ENCODE measurements at places on chromosomes 1 and 21.

DNA sequence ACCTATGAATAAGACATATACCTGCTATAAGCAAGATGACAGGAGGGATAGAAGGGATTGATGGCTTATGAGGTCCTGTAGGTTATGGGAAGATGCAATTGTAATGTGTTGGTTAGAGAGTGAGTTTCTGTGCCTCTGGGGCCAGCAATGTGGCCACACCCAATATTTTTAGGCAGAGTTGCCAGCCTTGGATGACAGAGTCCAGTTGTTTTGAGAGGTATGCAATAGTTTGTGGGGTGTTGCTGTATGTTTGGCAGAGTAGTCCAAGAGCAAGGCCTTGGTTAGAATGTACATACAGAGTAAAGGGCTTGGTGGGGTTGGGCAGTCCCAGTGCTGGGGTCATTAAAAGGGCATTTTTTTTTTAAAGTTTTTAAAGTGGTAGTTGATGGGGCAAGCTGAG, 36.6 kb upstream of the PLA2G5 start:
- DNase-seq: no peak

DNA sequence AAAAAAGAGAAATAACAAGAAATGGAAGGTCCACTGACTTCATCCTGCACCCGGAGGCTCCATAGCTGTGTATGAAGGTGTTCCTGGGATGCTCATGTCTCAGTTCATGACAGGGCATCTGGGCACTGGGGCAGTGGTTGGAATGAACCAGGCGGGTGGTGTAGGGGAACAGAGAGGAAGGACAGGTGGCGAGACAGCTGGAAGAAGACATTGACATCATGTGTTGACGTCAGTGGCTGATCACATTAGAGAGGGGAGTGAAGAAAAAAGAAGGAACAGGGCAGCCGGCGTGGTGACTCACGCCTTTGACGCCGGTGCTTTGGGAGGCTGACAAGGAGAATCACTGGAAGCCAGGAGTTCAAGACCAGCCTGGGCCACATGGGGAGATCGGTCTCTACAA, 50.1 kb downstream of the HUNK start:
- no peak for DNase-seq

DNA sequence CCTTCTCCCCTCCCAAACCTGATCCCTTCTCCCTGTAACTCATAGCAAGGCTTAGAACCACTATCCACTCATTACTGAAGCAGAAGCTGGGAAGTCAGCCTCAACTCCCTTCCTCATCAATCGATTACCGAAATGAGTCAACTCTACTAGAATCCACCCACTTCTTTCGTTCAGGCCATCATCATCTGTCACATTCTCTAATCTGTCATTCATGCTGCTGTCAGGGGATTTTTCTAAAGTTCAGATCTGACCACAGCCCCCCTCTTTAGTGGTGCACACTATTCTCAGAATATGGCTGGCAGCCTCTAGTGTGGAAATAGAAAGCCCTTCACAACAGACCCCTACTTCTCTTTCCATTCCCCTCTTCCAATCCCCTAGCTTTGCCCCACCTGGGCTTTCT, 5.1 kb downstream of the NT5C1A start:
- DNase-seq: no peak

DNA sequence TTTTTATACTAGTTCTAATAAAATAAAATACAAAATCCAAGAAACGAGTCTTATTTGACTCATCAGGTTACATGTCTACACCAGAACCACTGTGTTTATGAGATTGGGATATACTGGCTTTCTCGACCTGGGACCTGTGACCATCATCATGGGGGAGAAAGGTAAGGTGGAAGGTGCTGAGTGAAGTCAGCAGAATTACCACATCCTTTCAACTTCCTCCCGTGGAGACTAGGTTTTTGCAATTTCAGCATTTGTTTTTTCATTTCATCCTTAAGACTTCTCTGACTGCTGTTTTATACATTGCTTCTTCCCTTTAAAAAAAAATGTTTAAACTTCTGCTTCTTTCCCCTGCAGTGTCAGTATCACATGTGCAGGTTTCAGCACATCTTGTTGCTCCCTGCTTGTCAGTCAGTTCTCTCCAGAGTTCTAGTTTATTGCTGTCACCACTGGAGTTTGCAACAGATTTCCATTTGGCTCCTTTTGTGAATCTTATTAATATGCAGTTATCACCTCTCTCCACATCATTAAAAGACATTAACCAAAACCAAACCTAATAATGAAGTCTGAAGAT, 60.4 kb upstream of the HAO2 start:
- no peak for DNase-seq

GRCh38 chr1:220227393-220227792, 44.9 kb downstream of the RAB3GAP2 start:
- DNase-seq: no peak

DNA sequence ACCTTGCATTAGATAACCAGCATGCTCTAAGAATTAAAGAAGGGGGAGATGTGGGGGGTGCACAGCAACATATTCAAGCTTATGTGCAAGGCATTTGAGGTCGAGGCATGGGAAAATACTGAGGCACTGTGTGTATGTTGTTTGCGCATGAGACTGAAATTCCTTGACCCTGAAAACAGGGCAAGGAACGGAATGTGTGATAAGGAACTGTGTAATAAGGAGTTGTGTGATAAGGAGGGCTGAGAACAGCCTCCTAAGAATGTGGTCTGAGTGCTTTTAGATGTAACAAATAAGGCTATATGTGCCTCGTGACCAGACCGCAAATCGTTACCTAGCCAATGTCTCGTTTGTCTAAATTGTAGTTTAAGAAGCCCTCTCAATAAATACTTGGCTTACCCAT, 26.5 kb upstream of the ITLN1 start:
- no peak for DNase-seq

DNA sequence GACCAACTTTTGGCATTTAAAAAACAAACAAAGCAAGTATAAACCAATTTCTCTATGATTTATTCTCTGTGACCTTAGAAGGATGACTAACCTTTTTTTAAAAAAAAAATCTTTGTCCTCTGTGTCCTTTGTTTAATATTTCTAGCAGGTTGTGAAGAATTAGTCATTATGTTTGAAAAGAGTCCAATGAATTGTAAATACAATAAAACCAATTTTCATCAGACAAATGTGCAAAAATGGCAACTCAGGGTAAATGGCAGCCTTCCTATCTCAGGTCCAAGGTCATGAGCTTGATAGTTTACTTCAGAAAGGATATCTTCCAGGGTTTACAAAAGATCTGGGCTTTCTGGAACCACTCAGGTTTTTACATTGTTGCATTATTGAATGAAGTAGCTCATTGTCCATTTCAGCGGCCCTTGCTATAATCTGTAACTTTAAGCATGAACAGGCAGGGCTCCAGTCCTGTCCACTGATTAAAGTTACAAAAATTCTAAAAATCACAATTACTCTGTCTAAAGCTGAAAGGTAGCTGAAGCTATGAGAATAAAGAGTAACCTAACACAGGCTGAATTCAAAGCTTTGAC, 11.7 kb upstream of the MAP3K21 start:
- DNase-seq: no peak
